Small intestine (tissue), 16 donors: ENCODE measurements at places on chromosomes 5 and 9. TPM values are rescaled to one million over a fixed set of nuclear protein-coding genes. Genes with fewer than 3 reads are reported as not detected.

UTP15 gene
- polyA plus RNA-seq, result 5.3 TPM

CXXC5 gene
- 3.8 TPM for polyA plus RNA-seq

ALDH7A1 gene
- 28.9 TPM for polyA plus RNA-seq

IFT74 gene
- polyA plus RNA-seq, result 8.4 TPM

GLRA1 gene
- not detected for polyA plus RNA-seq

SPAAR gene
- 0.54 TPM for polyA plus RNA-seq

PCDHGA3 gene
- polyA plus RNA-seq, result not detected

- DNase-seq, result no peak
Measured at GRCh38 chr5:32574540-32575175, 10.7 kb upstream of the SUB1 start.

DNA sequence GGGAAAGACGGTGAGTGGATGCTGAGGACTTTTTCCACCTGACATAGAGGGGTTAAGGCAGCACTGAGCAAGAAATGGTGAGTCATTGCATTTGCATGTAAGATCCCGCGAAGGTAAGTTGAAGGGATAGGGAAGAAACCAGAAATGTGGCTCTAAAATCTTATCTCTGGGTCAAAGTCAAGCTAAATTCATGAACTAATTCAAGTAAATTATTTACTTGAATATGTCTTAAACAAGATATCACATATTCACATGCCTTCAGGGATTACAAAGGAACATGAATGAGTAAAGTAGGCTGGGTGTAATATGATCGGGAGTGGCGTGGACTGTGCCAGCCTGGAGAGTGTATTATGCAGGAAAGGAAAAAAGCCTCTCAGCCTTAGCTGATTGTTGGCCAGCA is 74.4 kb upstream of the EQTN start:
- peak; percentile 95 for DNase-seq

DNA sequence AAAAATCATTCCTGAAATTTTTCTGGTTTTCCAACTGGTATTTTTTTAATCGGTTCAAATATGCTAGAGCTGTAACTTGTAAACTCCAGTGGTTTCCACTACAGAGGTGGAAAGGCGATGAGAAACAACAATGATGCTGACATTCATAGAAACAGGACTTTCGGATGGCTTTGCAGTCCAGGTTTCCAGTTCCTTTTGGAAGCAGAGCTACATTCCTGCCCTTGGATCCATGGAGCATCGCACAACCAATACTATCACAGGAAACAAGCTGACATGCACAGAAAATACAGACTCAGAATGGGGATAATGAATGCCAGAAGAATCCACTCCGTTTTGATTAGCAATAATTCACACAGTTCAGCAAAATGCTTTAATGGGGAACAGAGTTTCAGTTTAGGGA is 140.0 kb downstream of the EPB41L4A start:
- no peak for DNase-seq

DNA sequence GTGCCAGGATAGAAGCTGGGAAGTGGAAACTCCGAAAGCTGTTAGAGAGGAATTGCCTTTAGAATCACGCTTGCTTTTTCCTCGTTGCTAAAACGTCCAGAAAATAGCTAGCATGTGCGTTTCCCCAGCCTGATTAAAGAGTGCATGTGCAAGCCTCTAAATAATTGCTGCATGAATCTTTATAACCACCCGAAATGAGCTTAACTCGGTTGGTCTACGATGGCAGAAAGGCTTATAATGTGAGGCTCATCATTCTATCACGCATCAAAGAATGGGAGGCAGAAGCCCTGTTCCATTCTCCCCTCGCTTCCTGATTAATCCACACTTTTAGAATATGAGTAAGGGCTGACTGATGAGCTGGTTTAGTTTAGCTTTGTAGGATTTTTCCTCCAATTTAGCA is 394.6 kb upstream of the WWC1 start:
- no peak for DNase-seq

GRCh38 chr5:137510671-137511070 is 11.5 kb upstream of the SPOCK1 start:
- no peak for DNase-seq

GRCh38 chr5:116225281-116225922 is 140.6 kb downstream of the COMMD10 start:
- no peak for DNase-seq

DNA sequence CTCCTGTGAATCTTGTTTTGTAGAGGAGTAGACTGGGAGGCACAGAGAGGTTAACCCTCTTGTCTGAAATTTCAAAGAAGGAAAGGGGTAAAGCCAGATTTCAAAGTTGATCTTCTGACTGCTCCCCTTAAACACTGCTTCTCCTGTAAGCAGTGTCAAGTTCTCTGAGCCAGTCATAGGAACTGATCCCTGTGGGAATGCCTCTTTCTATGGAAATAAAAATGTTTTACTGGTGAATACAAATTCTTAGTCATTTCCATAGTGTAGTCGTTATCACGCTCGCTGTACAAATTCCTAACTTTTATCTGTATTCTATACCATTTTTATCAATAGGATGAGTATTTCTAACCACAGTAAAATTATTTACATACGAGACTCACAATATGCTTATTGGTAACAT is 66.3 kb upstream of the PRRC1 start:
- DNase-seq, result no peak

GRCh38 chr9:101514071-101514470 is 19.6 kb upstream of the RNF20 start:
- DNase-seq, result no peak

DNA sequence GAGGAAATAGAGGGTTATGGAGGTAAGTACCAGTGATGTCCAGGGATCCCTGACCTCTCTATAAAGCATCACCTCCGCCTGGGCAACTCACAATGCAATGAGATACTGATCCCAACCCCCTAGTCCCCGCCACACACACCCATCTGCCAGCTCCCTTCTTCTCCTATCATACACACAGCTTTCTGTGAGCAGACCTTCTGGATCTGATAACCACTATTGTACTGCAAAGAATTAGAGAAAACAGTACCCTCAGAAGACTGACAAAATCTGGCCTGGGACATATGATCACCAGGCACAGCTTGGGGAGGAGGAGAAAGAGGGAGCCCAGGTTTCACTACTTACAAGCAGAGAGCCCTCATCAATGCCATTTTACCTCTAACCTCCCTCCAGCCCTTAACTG is 249.0 kb downstream of the SEC61B start:
- DNase-seq, result no peak

GRCh38 chr9:2013743-2014475 is 1.2 kb upstream of the SMARCA2 start:
- DNase-seq, result no peak

GRCh38 chr5:87231037-87231808 is 36.5 kb upstream of the RASA1 start:
- DNase-seq, result no peak

- DNase-seq, result no peak
Measured at GRCh38 chr5:172444110-172444510, 10.2 kb downstream of the SH3PXD2B start.

GRCh38 chr5:141875022-141875740 is 3.0 kb downstream of the PCDH1 start:
- peak; percentile 47 for DNase-seq

DNA sequence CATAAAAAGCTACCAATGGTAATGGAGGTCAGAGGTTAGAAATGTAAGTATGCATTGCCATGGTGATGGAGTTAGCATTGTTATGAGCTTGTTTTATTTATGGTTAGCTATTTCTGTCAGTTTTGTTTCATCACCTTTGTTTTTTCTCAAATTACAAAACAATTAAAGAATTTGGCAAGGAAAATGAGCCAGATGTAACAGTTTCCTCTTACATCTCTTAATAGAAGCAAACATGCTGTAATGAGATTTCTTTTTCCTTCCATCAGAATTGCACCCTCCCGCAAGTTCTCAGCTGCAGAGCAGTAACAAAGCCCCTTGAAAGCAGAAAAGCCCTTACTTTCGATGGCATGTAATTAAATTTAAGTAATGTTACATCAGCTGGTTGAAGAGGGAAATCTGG is 233.0 kb downstream of the SGCD start:
- no peak for DNase-seq

DNA sequence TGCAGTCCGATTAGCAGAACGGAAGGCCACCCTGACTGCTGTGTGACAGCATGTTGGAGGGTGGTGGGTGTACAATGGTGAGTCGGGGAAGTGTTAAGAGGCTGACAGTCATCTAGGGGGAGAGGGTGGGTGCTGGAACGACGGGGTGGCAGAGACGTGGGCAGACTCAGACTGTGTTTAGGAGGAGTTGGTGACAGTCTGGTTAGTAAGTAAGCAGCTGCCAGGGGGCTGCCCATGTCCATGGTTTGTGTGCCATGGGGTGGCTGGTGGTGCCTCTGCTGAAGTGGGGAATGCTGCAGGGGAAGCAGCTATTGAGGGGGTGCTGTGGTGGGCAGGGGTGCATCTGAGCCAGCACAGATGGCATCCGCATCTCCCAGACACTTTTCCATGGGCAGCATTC is 51.3 kb upstream of the BOD1 start:
- DNase-seq, result no peak

DNA sequence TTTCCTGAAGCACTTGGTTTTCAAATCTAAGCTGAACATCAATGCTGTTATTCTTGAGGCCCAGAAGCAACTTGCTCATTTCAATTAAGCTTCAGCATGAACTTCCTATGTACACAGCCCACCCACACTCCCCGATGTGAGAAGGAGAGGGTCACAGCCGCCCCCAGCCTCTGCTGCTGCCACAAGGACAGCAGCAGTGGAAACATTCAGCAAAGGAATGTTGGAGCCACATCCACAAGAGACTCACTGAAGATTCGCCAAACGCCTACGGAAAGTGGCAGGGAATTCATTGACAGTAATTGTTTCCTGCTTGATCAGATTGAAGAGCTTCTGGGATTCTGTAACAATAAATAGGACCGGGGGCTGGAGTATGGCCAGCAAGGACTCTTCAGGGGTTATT is 2.9 kb downstream of the TGFBI start:
- no peak for DNase-seq

GRCh38 chr9:106467865-106468164 is 395.2 kb upstream of the ZNF462 start:
- no peak for DNase-seq

DNA sequence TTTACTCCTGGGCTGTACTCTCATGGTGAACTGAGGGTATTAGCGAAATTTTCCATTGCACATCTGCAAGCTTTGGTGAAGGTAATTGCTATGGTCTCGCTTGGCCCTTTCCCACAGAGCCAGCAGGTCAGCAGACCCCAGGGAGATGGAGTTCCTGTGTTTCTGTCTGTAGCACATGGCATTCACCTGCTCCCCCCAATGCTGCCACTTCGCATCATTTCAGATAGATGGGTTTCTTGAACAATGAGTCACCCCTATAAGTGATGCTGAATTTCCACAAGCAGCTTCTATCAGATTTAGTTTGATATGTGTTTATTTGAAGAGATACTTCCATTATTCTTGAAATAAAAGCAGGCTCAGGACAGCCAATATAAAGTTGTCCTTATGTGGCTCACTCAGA is 117.8 kb downstream of the ERCC6L2 start:
- DNase-seq, result no peak

GRCh38 chr5:82804155-82804690 is 273.0 kb downstream of the TMEM167A start:
- DNase-seq, result no peak

GRCh38 chr5:153619771-153620170 is 129.3 kb downstream of the GRIA1 start:
- DNase-seq, result no peak

DNA sequence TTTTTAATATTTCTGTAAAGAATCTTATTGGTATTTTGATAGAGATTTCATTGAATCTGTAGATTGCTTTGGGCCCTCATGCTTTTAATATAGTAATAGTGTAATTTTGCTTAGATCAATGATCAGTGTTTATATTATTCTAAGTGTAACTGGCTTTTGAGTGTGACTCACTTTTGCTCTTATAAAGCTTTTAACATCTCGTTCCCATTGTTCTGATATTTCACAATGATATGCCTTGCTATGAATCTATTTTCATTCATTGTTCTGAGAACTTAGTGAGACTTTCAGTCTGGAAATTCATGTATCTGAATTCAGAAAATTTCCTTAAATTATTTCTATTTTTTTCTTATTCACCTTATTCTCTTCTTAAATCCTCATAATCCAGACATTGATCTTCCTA is 13.5 kb upstream of the MAMDC2 start:
- DNase-seq, result no peak

DNA sequence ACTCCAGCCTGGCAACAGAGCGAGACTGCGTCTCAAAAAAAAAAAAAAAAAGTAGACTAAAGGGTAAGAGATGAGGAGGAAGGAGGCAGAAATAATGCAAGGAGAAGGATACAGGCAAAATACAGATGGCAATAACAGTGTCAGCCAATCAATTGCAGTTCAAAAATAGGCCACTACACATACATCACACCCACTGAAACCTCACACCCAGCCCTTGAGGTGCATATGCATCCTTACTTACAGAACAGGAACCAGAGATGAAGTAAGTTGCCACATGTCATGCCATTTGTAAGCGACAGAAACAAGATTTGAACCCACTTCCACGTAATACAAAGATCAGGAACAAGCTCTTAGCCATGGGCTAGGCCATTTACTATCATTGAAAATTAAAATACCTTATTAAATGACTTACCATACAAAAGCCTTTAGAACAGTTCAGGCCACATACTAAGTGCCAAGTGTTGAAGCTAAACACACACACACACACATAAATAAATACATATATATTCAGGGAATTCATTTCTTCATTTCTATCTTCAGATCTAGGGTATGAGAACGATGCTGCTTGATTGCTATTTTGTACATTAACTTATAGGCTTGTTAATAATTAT is 98.4 kb downstream of the FNBP1 start:
- DNase-seq, result no peak

GRCh38 chr5:126527892-126528291 is 67.1 kb downstream of the ALDH7A1 start:
- DNase-seq, result no peak
